Amniotic epithelial cell (primary cell): ENCODE measurements at places on chromosomes 1 and 21.

GRCh38 chr1:11138952-11139351 is 39.3 kb upstream of the EXOSC10 start:
- peak; percentile 6 for DNase-seq

DNA sequence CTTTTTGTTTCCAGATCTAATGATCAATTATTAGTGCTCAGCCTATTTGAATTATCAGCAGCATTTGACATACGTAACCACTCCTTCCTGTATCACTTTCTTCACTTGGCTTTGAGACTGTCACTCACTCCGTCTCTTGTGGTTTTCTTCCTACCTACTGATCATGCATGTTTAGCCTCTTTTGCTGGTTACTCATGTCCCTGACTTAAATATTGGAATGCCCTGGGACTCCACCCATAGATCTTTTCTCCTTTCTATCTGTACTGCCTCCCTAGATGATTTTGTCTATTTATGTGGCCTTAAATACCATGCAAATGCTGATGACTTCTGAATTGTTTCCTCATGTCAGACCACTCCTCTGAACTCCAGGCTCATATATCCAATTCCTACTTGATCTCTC is 57.7 kb upstream of the PDE4B start:
- no peak for DNase-seq

DNA sequence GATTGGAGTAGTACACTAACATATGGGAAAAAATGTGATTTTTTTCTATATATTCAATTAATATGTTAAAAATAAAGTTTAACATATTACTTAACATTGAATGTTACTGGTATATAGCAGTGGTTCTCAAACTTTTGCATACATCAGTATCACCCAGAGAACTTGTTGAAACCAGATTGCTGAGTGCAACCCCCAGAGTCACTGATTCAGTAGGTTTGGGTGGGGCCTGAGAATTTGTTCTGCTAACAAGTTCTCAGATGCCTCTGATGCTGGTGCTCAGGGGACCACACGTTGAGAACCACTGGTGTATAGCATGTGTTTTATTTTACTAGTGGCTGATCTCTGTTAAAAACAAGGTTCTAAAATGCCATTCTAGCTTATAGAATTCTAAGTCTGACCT is 161.9 kb downstream of the HHIPL2 start:
- DNase-seq: no peak

DNA sequence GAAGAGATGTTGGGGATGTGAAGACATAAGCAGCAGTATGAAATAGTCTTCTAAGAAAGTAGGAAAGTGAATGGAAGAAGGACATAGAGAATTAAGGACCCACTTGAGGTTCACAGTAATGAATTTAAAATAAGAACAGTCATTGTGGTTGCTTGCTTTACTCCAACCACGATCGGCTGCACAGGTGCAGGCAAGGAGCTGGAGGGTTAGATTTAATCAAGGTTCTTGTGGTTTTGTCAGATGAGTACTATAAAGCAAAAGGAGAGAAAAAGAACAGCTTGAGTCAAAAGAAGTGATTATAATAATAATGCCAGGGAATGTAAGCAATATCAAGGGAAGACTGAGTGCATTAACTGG is 46.1 kb upstream of the RBM34 start:
- DNase-seq: no peak

GRCh38 chr21:43865540-43866259 is 677 bp downstream of the AGPAT3 start:
- DNase-seq: no peak

DNA sequence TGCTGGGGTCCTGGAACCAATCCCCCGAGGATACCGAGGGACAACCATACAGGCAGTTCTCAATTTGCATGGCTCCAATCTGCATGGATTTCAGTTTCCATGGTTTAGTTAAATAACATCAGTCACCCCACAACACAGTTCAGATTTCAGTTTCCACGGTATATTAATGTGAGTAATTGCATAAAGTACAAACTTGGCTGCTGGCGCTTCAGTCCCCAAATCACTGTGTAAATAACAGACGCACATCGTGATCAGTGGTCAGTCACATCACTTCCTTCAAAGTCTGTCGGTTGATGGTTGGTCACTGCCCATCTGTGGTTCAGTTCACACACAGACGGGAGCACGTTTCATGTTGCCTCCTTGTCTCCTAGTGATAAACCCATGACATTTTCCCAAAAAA is 66.4 kb upstream of the LPGAT1 start:
- DNase-seq: no peak

DNA sequence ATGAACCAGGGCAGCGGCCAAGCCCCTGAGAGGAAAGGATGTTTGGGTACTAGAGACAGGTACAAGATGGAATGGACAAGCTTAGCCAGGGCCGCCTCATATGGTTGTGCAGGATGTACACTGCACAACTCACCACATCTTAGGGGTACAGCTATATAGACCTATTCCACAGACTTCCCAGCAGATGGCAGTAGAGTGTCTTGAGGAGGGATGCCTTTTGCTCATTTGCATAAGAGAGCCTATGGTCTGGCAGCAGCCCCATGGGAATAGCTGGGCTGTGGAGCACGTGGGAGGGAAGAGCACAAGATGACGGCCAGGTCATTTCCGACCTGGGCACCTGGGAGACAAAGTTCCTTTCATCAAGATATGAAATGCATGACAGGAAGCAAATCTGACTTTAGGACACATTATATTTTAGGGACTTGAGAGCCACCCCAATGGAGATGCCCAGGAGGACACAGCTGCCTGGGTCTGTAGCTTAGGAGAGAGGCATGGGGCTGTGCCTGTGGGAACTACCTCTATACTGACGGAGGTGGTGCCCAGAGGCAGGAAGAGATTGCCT is 215.5 kb downstream of the KCNJ6 start:
- DNase-seq: peak; percentile 88

- DNase-seq: peak; percentile 88
These were observed 51.9 kb upstream of the FMOD start for GRCh38 chr1:203402629-203403337.
